ENCODE measurements at places on chromosomes 16 and 17. TPM values are rescaled to one million over a fixed set of nuclear protein-coding genes. Genes with fewer than 3 reads are reported as not detected.

DNA sequence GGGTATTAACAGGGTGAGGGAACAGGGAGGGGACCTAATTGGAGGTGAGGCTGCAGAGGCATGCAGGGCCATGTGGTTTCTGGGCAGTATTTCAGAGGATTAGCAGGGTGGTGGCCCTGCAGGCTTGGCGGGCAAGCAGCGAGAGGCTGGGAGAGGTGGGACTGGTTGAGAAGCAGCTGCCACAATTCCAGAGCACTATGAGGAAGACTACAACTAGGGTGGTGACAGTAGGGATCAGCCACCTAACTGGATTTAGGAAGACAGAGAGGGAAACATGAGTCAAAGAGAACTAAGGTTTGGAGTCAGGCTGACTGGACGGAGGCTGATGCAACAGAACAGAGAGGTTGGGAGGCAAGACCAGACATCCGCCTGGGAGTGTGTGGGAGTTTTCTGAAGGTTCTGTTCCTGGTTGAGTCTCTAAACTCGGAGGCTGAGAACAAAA, 12.3 kb downstream of the ALOXE3 start:
- DNase-seq: no peak

DNA sequence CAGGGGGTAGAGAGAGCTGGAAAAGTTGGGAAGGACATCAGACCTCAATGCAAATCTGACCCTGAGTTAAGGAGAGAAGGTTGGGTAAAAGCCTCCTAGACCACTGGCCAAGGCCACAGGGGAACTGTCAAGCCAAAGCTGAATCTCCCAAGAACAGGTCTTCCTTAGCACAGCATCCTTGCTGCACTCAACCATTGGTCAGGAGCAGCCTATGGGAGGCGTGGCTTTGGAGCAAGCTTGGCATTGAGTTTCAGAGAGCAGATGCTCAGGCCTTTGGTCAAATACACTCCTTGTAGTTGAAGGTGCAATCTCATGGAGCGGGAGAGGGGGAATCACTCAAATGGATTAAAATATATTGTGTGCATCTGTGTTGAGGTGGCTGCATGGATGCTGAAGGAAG, 21.8 kb downstream of the SOX9 start:
- no peak for DNase-seq

DNA sequence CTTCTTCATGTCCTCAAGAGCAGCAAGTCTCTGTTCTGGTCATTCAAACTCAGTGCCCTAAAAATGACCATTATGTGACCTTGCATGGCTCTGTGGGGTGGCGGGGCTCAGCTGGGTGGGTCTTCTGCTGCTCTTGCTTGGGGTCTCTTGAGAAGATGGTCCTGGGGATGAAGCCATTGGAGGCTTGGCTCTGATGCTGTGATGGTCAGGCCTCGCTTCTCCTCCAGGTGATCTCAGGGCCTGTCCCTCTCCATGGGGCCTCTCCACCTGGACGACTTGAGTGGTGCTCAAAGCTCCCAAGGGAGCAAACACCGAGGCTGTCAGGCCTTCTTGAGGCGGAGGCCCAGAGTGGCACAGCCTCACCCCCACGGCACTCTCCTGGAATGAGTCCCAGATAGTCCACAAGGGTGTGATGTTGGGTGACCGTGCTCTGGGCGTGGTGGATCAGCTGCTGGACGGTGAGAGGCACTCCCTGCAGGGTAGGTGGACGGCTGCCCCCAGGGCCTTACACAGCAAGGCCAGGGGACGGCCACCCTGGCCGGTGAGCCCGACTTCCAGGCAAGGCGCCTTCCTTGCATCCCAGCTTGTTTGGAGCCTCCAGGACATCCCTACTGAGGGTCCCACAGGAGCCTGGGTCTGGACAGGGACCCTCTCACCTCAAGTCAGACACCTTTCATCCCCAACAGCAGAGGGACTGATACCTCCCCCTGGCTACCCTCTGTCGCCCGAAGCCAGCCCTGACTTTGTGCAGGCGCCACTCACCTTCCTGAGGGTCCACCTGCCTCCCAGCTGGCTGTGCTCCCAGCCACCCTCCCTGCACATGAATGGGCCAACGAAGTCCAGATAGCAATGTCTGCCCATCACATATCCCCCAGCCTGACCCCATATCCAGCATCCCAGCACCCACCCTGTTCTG, 48.7 kb downstream of the USP22 start:
- DNase-seq: no peak

DNA sequence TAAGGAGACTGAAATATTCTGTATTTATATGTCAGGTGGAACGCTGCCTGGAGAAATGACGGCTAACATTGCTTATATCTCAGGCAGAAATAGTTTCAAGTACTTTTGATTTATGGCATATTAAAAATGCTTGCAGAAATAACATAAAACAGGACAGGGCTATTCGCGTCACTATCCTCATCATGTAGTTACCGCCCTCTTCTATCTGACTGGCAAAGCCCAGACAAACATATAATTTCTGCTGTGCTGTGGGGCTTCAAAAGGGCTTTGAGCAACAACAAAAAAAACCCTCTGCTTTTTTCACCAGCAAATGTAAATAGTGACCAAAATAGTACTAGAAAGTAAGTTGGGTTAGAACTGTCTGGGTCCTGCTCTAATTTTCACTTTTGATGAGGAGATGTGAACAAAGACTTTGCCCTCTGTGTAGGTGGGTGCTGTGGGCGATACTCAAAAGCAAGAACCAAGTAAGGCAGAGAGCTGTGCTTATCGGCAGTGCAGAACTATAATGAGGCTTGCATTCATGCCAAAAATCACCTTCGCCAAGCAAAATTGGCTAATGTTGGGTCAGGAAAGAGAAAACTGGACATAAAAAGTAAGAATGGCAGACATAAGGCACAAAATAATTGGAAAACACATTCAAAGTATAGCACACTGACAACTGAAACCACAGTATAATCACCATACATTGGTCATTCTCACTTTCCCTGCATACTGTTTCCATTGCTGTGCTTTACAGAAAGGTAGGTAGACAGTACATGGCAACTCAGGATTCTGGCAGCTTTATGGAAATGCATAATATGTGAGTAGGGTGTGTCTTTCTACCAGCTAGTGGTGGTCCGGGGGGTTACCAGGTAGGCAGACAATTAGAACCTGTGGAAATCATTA, 151.2 kb upstream of the AXIN2 start:
- no peak for DNase-seq

DNA sequence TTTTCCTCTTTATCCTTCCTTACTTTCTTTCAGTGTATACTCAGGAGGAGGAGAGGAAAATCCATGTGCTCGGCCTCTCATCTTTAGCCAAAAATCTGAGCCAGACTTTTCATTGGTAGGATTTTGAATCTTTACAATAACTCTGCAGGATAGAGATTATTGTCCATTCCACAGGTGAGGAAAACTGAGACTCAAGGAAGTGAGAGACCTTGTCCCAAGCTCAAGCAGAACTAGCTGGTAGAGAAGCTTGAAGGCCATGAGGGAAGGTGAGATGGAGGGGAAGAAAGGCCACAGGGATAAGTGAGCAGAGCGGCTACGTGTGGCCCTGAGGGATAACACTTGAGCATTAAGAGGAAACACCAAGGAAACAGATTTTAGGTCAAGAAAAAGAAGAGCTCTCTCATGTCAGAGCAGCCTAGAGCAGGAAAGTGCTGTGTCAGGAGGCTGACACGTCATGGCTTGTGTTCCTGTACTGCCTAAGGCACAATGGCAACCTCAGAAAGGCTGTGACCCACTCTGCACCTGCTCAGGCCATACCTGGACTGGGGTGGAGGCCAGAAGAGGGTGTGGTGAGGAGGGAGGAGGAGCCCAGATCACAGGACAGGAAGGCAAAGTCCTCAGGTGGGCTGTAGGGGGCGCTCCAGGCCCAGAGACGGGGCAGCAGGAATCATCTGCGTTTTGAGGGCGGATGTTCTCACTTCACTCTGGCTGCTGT, 11.9 kb downstream of the MT4 start:
- peak; percentile 87 for DNase-seq

DNA sequence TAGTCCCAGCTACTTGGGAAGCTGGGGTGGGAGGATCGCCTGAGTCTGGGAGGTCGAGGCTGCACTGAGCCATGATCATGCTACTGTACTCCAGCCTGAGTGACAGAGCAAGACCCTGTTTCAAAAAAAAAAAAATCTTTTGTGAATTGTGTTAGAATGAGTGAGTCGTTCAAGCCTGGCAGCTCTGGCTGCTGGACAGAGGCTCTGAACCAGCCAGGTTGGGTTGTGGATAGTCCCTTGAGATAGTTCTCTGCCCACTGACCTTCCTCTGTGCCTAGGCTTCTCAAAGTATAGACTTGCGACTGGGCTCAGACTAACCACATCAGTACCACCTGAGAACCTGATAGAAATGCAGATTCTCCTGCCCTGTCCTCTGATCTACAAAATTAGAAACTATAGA, 2.2 kb upstream of the KSR1 start:
- no peak for DNase-seq

- no peak for DNase-seq
Observed at GRCh38 chr17:27996202-27997043, 46.1 kb upstream of the NLK start.

- no peak for DNase-seq
Observed at GRCh38 chr16:1874854-1875253, 2.9 kb upstream of the MEIOB start.

DNA sequence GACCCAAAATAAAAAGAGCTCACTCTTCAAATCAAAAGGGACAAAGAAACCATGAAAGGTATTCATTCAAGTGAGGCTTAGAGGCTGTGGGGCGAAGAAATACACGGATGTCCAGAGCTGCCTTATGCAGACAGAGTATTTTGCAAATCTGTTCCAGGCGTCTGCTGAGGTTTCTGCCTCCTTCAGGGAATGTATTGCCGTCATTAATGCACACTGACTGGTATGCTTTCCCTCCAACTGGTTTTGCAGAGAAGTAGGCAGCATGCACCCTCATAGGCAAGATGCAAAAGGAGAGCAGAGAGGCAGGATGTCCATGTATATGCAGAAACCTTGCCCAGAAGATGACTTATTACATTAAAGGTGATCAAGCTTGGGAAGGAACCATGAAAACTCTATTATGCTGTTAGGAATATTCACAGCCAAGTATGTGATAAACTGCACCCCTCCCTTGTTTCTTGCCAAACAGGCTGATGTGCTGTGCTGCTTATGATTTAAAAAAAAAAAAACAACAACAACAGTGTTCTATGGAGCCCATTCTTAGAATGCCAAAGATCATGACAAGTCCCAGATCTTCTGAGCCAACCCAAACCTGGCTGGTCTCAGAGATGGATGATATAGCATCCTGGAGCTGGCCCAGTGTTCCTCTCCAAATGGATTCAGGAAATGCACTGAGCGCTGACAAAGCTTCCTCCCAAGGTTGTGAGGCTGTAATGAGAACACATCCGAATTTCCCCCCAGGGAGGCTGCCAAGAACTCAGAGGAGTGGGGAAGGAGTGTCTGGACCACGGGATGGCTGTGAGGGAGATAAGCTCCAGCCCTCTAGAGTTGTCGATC, 77.6 kb upstream of the HLF start:
- DNase-seq: peak; percentile 51

GRCh38 chr17:1590029-1590746, 27.6 kb upstream of the PITPNA start:
- DNase-seq: peak; percentile 85

DNA sequence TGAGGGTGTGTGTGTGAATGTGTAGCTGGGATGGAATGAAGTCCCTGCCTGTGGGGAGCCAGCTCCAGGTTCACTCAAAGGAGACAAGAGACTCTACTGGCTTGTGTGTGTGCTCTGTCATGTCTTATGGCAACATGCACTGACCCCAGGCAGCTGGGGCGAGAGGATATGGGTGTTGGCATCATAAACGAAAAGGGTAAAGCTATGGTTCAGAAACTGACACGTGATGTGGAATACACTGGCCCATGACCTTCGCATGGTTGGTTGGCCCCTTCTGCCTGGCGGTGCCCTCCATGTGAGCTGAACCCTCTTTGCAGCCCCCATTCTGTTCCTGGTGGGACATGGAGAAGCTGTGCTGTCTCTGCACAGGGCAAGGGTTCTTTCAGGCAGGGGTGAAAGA, 21.9 kb downstream of the ZNF750 start:
- DNase-seq: no peak

- DNase-seq: peak; percentile 52
Observed at GRCh38 chr17:66829386-66829864, 5.5 kb upstream of the CACNG5 start.

- no peak for DNase-seq
Observed at GRCh38 chr17:57556320-57556719, 188.8 kb downstream of the CCDC182 start.

GRCh38 chr17:12789481-12790248, at the start of gene ARHGAP44:
ARHGAP44 (plus strand) TSS chr17:12789498; CDS start chr17:12789839, 341 bp downstream.
- peak; percentile 73 for DNase-seq

DNA sequence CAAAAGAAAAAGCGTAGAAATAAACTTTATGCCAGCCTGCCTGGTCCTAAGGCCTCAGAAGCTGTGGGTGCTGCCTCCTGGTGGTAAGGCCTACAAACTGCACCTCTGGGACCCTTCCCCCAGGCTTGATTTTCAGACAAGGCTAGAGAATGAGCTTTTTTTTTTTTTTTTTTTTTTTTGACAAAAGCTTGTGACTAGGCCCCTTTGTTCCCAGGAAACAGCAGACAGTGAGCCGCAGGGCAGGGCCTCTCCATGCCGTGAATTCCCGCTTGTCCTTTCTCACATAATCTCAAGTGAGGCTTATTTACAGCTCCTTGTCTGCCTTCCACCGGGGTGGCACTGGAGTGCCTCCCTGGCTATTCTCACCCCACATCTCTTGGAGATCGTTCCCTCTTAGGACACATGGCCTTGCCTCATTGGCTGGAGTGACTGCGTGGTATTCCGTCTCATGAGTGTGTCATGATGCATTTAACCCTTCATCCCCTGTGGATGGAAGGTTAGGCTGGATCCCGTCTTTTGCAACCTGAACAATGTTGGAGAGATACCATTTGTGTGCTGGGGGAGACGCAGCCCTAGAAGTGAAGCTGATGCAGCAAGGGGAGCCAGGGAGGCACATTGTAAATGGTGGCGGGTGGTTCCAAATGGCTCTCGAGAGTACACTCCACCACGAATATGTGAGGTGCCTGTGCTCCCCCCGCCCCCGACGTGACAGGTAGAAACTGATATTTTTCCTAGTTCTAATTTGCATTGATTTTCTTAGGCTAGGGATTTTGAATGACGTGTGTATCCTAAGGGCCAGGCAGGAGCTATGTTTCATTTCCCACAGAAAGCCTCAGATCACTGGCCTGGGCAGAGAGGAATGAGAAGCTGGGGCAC, 49.6 kb downstream of the USP22 start:
- DNase-seq: peak; percentile 60

DNA sequence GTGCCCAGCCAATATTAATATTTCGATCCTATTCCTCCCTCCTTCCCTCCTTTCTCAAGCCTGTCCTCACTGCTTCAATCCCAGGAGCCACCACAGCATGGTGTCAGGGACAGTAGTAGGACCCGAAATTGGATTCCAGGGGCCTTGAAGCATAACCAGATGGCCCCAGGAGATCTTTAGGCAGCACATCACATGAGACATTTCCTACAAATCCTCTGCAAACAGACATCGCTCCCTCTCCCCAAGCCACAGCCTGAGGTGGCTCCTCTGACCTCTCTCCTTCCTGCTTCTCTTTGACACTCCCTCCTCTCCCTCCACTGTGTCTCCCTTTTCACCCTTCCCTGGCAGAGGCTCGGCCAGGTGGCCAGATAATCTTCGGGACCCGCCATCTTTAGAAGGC, 76.6 kb downstream of the BMERB1 start:
- no peak for DNase-seq

Gene CA4
- total RNA-seq: not detected

Gene CES3
- total RNA-seq: 2.9 TPM

Gene KDM6B
- 7.5 TPM for total RNA-seq

Gene FXR2
- 11.0 TPM for total RNA-seq

Gene PMFBP1
- total RNA-seq: 0.29 TPM

Gene CISD3
- 10.9 TPM for total RNA-seq

Gene MYCBPAP
- total RNA-seq: 2.6 TPM
